ENCODE measurements at places on chromosomes 1 and 21.

GRCh38 chr1:23667411-23667810, 24.2 kb upstream of the RPL11 start:
- no peak for DNase-seq

GRCh38 chr1:230222678-230223077, 155.6 kb downstream of the GALNT2 start:
- DNase-seq: no peak

DNA sequence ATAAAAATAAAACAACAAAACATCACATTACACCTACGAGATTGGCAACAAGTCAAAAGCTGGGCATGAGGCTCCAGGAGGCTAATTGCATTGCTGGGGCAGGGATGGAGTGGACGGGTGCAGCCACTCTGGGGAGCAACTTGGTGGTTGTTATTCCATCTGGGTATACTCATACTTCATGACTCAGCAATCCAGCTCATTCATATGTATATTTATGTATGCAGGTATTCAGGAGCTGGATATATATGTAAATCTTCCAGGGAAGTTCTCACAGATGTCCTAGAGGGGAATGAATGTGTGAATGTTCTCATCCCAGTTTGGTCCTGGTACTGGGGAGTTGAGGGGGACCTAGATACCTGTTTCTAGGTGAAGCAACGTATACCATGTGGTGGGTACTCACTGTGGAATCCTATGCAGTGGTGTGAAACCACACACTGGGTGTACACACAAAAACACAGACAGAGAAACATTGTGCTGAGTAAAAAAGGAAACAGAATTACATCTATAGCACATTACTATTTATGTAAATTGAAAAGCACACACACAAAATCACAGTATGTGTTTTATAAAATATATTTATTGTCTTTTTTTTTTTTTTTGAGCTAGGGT, 79.7 kb upstream of the RAB4A start:
- no peak for DNase-seq

GRCh38 chr1:151157067-151157531, 650 bp downstream of the TNFAIP8L2 start:
- DNase-seq: peak; percentile 57
